ENCODE measurements at places on chromosomes 16 and 17.

DNA sequence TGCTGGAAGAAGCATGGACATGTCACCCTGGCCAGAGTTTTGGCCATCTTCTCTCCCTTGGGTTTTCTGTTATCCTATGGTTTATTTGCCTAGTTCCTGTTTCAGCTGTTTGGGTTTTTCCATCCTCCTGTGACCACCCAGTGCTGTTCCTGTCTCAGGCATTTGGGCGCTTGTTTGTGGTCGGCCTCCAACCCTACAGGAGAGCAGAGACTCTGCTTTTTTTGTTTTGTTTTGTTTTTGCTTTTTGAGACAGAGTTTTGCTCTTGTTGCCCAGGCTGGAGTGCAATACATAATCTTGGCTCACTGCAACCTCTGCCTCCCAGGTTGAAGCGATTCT is 3.3 kb upstream of the ZC3H7A start:
- no peak for DNase-seq

- DNase-seq = no peak
Observed at GRCh38 chr17:6108987-6109386, 38.8 kb downstream of the WSCD1 start.

DNA sequence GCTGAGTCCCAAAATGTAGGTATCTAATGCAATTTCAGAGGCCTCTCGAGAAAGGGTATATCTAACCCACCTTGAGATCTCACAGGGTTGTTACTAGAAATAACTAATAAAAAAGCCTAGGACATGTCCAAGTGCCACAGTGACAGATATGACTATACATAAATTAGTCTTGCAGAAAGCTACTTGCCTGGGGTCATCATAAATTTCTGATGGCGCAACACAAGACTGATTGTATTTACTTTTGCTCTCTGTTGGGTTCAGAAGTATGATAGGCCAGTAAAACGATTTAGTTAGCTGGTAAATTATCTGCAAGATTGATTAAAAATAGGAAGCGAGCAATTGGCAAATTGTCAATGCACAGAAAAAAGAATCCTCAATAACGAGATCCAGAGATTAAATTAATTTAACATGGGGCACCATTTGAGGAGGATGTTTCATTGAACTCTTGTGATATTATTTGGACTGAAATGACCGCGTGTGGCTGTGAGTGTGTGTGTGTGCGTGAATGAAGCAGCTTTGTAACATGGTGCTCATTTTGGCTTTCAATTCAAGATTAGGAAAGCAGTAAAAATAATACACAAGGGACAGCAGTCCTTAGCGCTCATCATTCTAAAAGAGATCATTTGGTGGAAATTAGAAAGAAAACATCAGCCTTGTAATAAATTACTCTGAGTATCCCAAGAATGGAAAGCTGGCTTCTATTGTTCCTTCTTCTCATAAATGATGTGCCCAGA is 157.4 kb upstream of the ZFHX3 start:
- DNase-seq = no peak

DNA sequence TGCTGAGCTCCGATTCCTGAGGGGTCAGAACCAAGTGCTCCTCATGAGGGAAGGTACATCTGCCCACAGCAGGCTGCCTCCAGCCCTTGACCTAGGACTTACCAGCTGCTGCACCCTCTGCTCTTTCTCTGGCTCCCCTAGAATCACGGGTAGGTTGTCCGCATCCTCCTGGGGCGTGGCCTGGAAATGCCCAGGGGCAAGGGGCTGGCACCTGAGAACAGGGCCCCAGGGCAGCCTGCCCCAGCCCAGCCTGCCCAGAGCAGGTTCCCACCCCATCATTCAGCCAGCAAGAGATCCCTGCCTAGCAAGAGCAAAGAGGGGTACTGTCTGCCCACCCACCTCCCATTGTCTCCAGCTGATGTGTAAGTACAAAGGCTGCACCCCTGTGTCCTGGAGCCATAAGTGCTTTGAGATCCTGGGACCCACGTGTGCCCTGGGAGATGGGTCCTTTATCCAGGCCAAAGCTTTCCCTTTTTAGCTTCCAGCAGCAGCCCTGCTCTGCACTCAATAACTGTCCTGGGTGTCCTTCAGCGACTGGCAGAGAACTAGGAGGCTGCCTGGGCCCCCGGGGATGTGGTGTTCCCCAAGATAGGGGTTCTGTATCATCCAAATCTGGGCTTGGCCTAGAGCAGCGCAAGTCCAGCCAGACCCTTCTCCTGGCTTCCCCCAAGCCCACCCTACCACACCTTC is 5.1 kb downstream of the TSPOAP1 start:
- no peak for DNase-seq

DNA sequence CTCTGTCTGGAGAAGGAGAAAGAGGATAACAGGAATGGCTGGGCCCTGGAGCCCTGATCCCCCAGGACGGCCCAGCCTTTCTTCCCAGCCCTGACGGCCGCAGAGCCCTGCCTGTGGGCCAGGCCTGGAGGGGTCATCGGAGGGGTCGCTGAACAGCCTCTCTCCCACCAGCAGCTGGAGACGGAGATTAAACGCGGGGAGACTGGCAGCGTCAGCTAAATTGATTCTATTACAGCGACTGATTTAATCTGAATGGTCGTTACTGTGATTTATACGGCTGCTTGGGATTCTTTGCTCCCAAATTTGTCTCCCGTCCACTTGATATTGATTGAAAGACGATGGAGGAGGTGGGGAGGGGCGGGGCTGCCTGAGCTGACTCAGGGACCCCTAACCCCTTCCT is 7.1 kb upstream of the CDH15 start:
- DNase-seq = no peak

DNA sequence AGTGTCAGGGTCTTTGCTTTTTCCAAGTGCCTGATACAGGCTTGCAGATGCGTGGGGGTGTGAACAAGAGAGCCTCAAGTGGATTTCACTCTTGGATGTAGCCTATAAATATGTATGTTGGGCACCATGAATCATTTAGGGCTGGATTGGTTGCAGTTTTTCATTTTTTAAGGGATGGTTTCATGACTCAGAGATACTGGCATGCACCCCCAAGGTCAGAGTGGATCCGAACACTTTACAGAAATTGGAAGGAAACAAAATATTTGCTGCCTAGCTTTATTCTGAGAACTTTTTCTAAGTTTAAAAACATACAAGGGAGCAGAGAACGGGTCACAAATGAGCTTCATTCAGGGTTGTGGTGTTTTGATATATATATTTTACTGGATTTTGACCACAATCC is 436.8 kb upstream of the ERCC4 start:
- no peak for DNase-seq

DNA sequence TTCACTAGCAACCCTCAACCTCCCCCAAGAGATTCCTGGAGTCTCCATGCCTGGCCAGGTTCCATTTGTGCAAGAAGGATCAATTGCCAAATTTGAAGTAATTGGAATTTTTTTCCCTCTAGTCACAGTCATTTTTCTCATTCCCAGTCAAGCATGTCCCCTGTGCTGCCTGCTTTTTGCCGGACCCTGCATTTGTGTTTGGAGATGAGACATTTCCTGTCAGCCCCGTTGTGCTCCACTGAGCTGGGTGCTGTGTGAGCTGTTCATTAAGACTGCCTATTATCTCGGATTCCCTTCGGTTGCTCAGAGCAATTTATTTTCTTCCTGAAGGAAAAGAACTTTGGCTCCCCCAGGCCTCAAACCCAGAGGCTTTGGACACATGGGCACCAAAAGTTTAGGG is 201.0 kb upstream of the NLRP1 start:
- no peak for DNase-seq

- no peak for DNase-seq
Observed at GRCh38 chr17:70230850-70231640, 61.7 kb downstream of the KCNJ2 start.

GRCh38 chr16:85357323-85357722 is 245.1 kb upstream of the CIBAR2 start:
- no peak for DNase-seq

DNA sequence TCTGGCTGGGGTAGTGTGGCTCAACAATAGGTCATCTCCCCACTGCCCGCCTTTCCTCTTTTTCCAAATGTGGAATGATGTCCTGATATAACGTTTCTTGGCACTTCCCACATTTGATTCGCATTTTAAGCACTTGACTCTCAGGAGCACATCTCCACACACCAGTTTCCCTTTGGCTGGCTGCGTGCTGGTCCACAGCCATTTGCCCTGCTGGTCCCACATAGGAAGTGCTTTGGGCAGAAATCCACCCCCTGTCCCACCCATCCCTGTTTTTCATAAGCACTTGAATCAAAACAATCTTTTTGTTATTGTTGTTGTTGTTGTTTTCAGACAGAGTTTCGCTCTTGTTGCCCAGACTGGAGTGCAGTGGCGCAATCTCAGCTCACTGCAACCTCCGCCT is 24.0 kb upstream of the TNFRSF13B start:
- DNase-seq = no peak

DNA sequence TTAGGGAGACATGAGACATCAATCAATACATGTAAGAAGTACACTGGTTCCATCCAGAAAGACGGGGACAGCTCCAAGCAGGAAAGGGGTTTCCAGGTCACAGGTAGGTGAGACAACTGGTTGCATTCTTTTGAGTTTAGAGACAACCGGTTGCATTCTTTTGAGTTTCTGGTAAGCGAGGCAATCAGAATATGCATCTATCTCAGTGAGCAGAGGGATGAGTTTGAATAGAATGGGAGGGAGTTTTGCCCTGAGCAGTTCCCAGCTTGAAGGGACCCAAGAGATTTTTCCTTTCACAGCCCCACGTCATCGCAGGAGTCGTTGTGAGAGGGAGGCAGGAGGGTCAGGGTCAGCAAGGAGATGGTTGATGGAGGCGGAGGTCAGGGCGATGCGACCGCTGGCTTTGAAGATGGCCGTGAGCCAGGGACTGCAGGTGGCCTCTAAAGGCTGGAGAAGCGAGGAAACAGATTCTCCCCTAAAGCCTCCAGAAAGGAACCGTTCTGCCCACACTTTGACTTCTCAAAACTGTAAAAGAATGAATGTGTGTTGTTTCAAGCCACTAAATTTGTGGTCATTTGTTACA is 36.5 kb downstream of the IRF8 start:
- DNase-seq = no peak

GRCh38 chr16:67238806-67239470 is 8.3 kb downstream of the FHOD1 start:
- DNase-seq = no peak

DNA sequence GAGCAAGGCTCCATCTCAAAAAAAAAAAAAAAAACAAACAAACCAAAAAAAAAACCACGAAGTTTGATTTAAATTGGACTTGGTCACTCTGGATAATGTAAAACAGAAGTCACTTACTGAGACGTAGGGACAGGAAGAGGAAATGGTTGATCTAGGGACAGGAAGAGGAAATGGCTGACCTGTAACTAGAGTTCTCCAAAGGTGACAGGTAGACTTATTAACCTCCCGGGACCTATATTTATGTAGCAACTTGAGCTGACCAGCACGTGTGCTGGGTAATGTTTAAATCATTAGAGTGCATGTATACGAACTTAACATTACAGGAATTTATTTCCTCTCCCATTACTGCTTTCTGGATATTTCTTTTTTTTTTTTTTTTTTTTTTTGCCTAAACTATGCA is 81.5 kb upstream of the DHX40 start:
- no peak for DNase-seq

DNA sequence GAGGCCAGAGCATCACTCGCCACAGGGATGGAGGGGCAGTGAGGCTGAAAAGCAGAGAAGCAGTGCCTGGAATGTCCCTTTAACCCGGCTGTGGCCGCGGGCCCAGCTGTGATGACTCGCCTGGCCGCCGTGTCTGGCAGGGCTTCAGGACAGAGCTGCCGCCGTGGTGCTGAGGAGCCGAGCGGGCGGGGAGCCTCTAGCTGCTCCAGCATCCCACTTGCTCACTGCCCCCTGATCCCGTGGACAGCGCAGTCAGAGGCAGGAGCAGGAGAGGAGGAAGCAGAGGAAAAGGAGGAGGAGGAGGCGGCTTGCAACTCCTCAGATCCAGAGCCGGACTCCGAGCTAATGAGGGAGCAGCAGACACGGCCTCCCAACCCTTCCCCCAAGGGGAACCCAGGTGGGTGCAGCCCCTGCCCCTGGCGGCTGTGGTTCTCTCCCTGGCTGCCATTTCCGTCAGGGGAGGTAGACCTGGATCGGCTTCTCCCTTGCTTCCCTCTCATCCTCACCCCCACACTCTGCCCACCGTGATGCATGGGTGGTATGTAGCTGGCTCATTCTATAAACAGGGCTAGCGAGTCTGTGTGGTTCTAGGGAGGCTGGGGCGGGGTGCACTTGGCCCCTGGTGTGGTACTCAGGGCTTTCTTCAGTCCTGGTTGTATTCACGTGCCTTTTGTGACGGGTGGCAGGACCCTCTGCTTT is 165.7 kb downstream of the CMIP start:
- DNase-seq = no peak

DNA sequence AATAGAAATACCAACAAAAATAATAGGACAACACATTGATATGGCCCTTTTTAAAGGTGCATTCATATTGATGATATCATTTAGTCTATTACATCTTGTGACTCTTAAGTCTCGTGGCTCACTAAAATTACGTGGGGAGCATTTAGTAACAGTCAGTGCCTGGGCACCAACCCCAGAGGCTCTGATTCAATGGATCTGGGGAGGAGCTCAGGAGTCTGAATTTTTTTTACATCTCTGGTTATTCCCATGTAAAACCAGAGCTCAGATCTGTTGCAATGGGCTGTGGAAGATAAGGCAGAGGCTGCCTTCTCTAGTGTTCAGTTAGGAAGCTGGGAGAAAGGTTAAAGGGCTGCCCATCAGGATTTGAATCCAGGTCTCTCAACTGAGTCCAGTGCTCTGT is 549.9 kb upstream of the CDH5 start:
- DNase-seq = no peak

GRCh38 chr16:82651921-82652601 is 25.3 kb downstream of the CDH13 start:
- DNase-seq = no peak

- DNase-seq = no peak
Observed at GRCh38 chr17:48577946-48578615, at the start of gene HOXB4. TSS of gene HOXB4 (minus strand) at chr17:48578350. CDS start at chr17:48578319, 31 bp downstream.

DNA sequence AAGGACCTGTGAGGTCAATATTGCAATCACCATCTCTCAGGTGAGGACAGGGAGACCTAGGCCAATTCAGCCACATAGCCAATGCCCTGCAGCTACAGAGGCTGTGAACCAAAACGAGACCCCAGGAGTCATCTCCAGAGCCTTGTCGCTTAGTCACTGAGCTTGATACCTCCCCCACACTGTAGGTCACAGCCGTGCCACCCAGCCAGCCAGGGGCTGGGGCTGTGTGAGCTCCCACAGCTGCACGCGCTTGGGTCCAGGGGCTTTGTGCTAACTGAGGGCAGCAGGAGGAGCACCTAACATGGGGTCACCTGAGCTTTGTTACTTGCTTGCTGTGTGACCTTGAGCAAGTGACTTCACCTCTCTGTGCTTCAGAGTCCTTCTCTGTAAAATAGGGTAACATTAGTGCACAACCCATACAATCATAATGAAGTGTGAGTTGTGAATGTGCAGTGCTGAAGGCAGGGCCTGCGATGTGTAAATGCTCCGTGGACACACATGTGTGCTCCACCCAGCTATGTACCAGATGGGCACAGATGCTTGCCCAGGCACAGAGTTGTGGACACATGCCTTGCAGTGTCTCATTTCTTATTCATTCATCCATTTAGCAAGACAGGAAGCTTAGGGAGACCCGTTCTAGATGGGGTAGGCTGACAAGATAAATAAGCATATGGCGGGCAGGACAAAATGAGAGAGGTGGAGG is 25.9 kb downstream of the SBK1 start:
- DNase-seq = no peak

All from NCI-H460 (cell line).